ENCODE measurements at places on chromosomes 6 and 20. TPM values are rescaled to one million over a fixed set of nuclear protein-coding genes. Genes with fewer than 3 reads are reported as not detected.

Gene TMEM74B
- 1.1 TPM for total RNA-seq

Gene TRIM15
- total RNA-seq, result not detected

Gene PDSS2
- total RNA-seq, result 10.6 TPM

Gene TREM1
- not detected for total RNA-seq

Data from endothelial cell of umbilical vein (primary cell).